ENCODE measurements at places on chromosomes 12 and 14.

DNA sequence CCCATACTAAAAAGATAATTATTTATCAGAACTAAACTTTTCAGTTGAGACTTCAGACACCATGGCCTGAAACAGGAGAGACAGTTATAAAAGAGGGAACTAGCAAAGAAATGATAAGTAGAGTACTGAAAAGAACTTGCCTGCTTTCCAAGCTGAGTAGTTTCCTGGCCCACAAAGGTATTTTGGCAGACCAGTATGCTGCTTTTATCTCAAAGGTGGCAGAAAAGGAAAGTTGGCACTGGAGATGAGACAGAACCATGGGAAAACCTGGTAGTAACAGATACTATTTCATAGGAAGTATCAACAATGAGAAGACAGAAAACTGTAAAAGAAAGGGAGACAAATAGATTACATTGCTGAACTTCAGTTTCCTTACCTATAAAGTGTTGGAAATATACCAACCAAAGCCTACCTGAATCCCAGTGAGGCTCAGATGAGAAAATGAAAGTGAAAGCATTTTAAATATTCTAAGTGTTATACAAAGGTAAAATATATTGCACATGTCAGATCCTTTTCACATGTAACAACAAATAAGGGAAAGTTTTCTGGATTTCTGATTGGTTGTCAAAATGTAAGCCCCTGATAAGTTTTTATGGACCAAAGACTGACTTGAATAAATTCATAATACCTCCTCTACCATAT, 155.3 kb upstream of the FSCB start:
- H3K27ac ChIP-seq: no peak overlapping the region
- H3K36me3 ChIP-seq: no peaks in the 10 kb centered on the region
- DNase-seq: no peak
- H3K4me3 ChIP-seq: no peak overlapping the region

DNA sequence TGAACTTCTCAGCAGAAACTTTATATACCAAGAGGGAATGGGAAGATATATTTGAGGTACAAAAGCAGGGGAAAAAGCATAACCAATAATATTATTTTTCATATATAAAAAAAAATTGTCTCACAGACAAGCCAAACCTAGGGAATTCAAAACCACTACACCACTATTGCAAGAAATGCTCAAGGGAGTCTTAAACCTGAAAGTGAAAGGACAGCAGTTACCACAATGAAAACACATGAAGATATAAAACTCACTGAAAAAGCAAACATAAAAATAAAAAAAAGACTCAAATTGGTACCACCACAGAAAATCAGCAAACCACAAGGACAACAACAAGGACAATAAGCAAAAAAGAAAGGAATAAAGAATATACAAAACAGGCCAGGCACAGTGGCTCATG, 131.9 kb downstream of the CEP128 start:
- H3K36me3 ChIP-seq: no peaks in the 10 kb centered on the region
- no peak for DNase-seq
- H3K27me3 ChIP-seq: no peaks in the 10 kb centered on the region
- no peak overlapping the region for H3K27ac ChIP-seq
- no peaks in the 10 kb centered on the region for H3K4me1 ChIP-seq

DNA sequence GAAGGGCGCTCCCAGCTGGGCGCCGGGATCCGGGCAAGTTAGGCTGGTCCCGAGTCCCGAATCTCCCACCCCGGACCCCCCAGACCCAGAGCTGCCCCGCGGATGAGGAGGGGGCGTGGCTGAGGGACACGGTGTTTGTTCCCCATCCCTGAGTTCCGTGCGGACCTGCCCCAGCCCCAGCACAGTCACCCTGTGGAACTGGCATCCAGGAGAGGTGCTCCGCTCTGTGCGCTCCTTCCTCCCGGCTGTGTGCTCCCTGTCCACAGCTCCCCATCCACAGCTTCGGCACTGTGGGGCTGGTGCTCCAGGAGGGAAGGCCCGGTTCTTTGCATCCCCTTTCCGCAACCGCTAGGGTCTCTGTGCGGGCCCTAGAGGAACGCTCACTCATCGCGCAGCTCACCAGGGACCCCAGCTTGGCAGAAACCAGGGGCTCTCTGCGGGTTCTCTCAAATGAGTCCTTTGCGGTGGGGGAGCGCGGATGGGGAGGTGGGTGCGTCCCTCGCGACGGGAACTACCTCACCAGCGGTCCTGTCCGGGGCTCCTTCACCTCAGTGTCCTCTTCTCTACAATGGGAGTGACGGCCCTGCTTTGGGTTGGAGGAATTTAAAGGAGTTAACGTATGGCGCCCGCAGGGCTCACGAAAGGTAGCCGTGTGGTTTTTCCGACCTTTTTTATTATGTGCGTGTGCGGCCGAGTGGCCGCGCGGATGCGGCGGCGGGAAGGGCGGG, 845 bp downstream of the TMEM132C start:
- H3K27ac ChIP-seq: no peak overlapping the region
- DNase-seq: no peak
- H3K4me3 ChIP-seq: peak overlapping the region; percentile 49
- H3K36me3 ChIP-seq: no peaks in the 10 kb centered on the region
- peaks cover 12% of the 10 kb centered on the region for H3K27me3 ChIP-seq

- H3K4me3 ChIP-seq: no peak overlapping the region
- peaks cover 73% of the 10 kb centered on the region for H3K4me1 ChIP-seq
- no peaks in the 10 kb centered on the region for H3K27me3 ChIP-seq
- peak overlapping the region; percentile 10 for H3K27ac ChIP-seq
- no peak for DNase-seq
- H3K36me3 ChIP-seq: no peaks in the 10 kb centered on the region
These were observed 112.9 kb downstream of the TSPAN9 start for GRCh38 chr12:3190101-3190500.

- H3K36me3 ChIP-seq: no peaks in the 10 kb centered on the region
- no peak overlapping the region for H3K4me3 ChIP-seq
- peaks cover 4% of the 10 kb centered on the region for H3K4me1 ChIP-seq
- no peaks in the 10 kb centered on the region for H3K27me3 ChIP-seq
- no peak for DNase-seq
These were observed 20.2 kb downstream of the TMEM106C start for GRCh38 chr12:47983541-47984115.

Data from right atrium auricular region (tissue), 2 donors.